Hypothalamus (tissue), 51 donors: ENCODE measurements at places on chromosomes 3 and 15.

DNA sequence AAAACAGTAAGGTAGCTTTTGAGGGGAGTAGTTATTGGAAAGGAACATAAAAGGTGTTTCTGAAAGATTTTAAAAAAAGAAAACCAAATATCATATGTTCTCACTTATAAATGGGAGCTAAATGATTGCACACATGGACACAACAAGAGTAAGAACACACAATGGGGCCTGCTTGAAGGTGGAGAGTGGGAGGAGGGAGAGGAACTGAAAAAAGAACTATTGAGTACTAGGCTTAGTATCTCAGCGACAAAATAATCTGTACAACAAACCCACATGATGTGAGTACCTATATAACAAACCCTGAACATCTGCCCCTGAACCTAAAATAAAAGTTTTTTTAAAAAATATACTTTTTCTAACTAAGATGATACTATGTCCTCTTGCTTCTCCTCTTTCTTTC lies 138.3 kb downstream of the CGGBP1 start:
- DNase-seq, result no peak

DNA sequence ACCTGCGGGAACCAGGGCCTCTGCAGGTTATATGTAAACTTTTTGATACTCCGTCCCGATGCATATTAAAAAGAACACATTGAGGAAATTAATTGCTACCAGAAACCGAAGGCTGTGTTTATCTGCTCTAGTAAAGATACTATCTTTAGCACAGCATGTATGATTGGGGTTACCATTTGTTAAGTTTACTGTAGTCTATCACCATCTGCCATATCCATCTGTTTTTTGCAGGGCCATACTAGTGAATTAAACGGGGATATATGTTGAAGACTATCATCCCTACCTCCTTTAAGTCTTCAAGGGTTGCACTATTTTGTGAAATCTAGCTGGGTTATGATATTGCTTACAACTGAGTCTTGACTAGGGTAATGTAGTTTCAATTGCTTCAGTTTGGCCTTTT lies 597.0 kb downstream of the SQOR start:
- DNase-seq, result no peak

DNA sequence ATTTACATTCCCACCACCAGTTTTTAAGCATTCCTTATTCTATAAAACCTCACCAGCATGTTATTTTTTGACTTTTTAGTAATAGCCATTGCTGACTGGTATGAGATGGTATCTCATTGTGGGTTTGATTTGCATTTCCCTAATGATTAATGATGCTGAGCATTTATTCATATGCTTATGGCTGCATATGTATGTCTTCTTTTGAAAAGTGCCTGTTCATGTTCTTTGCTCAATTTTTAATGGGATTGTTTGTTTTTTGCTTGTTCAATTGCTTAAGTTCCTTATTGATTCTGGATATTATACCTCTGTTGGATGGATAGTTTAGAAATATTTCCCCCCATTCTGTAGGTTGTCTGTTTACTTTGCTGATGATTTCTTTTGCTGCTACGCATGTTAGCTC lies 16.1 kb downstream of the TBC1D5 start:
- no peak for DNase-seq

DNA sequence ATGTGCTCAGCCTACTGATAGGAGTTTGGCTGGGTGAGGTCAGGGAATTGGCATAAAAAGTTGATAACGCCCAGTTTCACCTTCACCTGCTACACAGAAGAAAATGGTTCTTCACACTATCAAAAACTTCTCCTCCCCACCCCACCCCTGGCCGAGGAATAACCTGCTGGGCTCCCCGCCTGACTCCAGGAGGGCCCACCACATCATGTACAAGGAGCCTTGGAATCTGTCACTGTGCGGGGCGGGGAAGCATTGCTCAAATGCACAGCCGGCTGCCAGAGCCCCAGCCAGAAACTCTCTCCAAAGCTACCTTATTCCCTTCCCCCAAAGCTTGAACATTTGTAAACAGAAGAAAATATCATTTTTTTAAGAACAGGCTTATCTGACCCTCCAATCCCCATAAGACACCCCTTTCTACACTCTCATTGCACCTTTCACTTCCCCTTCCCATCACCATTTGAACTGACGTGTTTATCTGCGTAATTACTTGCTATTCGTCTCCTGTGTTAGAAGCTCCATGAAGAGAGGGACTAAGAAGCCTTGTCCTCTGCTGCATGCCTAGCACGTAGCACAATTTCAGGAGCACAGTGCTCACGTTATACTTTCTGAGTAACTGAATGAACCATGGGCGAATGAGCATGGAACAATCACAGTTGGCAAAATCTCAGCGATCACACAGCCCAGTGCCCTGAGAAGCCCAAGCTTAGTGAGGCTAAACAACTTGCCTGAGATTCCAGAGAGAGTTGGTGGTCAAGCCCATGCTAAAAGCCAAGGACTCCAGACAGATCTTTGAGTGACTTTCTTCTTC lies 82.9 kb downstream of the HES1 start:
- no peak for DNase-seq

- DNase-seq, result no peak
These were observed 387.1 kb upstream of the NECTIN3 start for GRCh38 chr3:110684466-110684865.

DNA sequence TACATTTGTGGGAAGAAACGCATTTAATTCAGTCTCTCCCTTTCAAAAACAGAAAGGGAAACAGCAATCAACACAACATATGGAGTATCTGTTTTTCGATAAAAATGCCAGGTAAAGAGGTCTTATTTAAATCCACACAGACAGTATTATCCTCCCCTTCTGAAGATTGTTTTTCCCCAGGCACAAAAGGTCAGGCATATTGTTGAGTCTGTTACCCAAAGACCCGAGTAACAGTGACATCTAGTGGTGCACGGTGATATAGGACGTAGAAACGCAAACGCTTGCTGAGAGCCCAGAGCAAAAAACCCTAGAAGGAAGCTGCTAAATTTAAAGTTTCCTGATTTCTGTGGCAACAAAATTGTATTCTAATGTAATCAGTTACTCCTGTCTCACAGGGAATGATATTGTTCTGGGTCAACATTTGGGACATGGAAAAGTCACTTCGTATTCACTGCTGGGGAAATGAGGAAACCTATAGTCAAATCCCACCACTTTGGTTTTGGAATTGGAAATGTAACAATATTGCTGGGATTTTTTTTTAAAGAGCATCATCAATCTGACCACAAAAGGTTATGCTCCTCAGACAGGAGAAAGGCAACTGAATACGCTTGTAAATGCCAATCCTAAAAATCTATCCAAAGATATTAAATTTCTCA lies 312.7 kb upstream of the CCDC54 start:
- DNase-seq, result peak; percentile 64

- DNase-seq, result no peak
These were observed 8.6 kb downstream of the PODXL2 start for GRCh38 chr3:127637546-127637945.
